Activated naive CD8-positive, alpha-beta T cell treated with anti-CD3 and anti-CD28 coated beads, Interleukin-2, amount 50 U/mL, for 24 hours (primary cell): ENCODE measurements at places on chromosomes 11 and 22.
A peak's percentile ranks its signal among the peaks of the same experiment; 100 is the strongest.

- DNase-seq: no peak
Measured at GRCh38 chr22:50537765-50538164, 7.9 kb upstream of the KLHDC7B start.

- DNase-seq: no peak
Measured at GRCh38 chr11:82082976-82083375, 650.7 kb downstream of the FAM181B start.

DNA sequence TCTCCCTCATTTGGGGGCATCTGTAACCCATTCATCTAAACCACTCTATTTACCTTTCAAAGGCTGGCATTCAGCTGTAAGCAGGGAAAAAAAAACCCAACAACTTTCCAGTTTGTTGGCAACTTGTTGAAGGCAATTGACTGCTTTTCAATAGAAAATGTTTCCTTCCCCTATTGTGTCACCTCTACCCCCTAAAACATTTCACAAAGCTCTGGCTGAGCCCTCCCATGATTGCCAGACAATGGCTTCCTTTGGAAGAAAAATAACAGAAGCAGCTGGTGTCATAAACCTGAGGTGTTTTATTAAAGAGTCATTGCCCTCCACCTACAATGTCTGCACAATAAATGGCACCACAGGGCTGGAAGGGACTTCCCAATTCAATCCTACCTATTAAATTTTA, 22.1 kb upstream of the PSMA1 start:
- no peak for DNase-seq

DNA sequence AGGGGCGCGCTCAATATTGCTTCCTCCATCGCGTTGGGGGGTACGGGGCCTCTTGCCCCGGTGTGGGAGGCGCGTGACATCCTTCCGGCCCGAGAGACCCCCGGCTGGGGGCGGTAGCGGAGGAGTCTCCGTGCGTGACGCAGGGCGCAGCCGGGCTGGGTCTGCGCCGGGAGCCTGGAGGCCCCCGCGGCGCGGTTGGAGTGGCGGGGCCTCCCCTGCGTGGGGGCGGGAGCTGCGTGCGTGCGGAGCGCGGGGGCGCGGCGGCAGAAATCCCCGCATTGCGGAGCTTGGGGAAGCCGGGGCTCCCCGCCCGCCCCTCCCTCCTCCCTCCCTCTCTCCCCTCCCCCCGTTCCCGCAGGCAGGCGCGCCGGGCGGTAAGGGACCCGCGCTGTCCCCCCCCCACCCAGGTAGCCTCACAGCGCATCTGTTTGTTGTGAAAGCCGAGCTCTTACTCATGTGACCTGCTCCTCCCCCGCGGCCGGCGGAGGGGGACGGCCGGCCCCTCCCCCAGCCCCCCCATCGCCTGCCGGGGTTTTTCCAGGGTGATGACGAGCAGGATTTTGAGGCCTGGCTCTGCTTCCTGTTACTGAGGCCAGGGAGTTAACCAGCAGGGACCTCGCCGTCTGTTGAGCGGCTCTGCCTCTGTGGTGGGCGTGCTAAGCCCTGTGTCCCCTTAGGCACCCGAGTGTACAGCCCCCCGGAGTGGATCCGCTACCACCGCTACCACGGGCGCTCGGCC, 1.6 kb downstream of the PIM3 start:
- peak; percentile 91 for DNase-seq

DNA sequence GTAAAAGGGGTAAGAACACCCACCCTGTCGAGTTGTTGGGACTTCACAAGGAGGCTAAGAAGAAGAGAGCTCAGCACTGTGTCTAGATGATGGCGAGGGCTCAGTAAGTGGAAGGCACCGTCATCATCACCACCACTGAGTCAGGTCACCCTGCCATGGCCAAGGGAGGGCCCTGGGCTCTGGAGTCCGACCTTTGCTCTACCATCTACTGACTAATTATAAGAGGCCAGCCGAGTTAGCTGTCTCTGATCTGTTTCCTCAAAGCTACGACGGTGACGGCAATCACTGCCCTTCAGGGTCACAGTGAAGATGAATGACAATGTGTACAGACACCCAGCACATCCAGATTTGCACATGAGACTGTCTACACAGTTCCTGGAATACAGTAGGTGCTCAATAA, 29.3 kb downstream of the KIAA0930 start:
- no peak for DNase-seq

DNA sequence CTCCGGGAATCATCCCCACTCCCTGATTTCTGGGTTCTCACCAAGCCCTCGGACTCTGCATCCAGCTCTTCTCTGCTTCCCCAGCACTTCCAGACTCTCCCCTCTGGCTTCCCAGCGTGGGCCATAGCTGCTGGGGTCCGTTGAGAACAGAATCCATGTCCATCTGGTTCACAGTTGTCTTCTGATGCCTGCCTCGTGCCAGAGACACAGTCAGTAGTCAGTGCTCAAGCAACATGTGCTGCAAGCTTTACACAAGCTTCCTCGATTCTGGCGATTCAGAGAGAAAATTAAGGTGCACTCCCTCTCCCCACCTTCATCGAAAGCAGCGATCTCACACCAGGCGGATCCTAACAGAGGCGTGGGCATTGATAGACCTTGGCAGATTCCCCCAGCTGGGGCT, 495.5 kb downstream of the TBC1D22A start:
- DNase-seq: no peak

DNA sequence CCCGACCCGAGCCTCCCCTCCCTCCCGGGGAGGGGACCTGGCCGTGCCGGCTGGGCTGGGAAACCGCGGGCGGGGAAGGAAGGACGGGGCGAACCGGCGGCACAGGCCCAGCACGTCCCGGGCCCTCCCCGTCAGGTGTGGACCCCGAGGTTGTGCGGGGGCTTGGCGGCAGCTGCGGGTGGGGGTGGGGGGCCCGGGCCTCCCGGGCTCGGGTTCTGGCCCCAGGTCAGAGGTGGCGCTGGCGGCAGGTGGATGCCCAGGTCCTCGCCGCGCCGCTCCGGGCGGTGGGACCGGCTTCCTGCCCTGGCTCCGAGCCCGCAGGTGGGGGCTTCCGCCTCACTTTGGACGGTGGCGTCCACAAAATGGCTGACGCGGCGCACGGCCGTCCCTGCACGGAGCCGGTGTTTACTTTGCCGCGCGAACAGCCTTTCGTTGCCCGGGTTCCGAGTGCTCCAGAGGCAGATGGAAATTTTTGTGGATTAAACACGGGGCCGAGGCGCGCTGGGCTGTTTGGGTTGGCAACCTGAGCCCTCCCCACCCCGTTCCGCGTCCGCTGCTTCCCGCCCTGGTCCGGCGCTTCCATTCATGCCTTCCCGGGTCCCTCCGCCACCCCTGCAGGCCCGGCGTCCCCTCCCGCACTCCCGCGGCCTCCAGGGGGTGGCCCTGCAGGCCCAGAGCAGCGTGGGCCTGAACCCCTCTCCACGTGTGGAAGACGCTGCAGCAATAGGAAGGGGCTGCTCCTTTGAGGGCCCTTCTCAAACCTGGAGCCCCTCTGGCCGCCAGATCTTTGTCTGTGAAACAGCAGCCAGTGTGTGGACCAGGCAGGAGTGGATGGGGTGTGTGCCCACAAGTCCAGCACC, 92.0 kb upstream of the KCNQ1OT1 start:
- DNase-seq: peak; percentile 30

DNA sequence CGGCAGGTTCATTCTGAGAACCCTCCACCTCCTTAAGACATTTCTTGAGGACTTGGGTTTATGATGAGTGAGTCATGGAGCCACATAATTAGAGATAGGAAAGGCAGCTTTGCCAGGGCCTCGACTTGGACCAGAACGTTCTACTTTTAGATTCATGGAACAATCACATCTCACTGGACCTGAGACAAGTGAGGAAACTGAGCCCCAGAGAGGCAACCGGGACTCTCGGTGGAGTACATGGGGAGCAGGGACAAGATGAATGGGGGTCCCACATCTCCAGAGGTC, 59.5 kb downstream of the LINC01488 start:
- DNase-seq: no peak

GRCh38 chr11:131109257-131109656, 193.0 kb upstream of the SNX19 start:
- no peak for DNase-seq

DNA sequence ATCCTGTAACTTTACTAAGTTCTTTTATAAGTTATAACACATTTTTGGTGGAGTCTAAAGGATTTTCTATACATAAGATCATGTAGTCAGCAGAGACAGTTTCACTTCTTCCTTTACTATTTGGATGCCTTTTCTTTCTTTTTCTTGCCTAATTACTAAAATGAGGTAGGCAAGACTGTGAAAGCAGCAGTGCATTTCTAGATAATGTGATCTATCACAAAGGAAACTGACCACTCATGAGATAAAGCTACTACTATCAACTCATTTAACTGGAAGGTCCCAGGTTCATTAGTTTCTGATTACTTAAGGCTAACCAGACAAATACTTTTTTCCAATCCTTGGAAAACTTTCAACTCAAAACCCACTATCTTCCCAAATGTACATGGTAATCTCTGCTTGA, 196.2 kb upstream of the E2F8 start:
- no peak for DNase-seq

DNA sequence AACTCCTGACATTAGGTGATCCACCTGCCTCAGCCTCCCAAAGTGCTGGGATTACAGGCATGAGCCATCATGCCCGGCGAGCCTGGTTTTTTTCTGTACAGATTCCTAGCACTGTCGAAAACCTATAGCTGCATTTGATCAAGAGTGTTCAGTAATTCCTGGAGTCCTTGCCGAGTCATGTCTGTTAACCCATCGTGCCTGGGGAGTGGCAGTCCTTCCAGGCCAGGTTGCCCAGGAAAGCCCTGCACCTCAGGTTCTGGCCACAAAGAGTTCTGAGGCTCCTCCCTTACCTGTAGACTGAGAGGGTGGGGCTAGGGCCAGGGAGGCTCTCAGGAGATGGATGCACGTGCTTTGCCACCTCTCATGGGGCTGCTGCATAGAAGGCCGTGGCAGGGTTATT, 17.0 kb downstream of the YDJC start:
- no peak for DNase-seq

GRCh38 chr11:125873881-125874555, 13.4 kb upstream of the HYLS1 start:
- no peak for DNase-seq

DNA sequence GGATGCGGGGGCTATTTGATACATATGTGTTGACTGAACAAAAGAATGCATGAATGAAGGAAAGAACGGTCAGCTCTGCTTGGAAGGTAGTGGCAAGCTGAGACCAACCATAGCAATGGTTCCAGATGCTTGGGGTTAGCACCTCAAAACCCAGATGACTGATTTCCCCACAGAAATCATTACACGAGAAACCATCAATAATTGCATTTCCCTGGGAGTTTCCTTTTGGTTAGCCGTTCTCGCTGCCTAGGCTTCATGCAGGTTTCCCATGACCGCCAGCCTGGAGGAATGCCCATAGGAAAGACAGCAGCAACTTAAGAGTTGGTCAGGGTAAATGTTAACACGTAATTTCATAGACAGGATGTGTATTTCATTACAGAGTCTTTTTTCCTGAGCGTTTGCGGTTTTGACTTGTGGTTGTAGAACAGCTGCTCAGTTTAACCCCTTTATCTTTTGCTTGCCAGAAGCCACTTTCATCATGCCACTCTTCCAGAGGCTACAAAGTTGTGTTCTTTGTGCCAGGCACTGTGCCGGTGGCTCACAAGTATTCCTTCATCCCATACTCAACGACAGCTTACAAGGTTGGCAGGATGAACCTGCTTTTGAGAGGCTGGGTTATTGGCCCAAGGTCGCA, 2.8 kb downstream of the IL17RA start:
- DNase-seq: peak; percentile 58

GRCh38 chr11:19453651-19454257, 213.0 kb upstream of the E2F8 start:
- no peak for DNase-seq
